ENCODE measurements at places on chromosomes 16 and 17.

- DNase-seq: no peak
Observed at GRCh38 chr17:42163113-42163512, 8.3 kb upstream of the RAB5C start.

GRCh38 chr16:64830653-64831052 lies 291.2 kb downstream of the CDH11 start:
- no peak for DNase-seq

DNA sequence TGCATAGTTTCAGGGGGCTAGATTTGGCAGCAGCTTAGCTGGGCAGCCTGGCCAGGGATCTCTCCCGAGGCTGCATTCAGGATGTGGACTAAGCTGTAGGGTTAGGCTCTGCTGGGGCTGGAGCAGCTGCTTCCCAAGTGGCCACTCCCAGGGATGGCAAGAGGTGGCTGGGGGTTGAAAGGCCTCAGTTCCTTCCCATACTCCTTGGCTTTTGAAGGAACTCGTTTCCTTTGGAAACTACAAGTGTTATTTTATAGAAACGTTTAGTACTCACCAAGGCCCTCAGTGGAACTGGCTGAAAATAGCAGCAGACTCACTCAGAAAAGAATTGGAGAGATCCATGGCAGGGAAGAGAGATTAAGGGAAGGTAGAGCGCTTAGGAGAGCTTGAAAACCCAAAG lies 76.4 kb downstream of the WWP2 start:
- DNase-seq: no peak

DNA sequence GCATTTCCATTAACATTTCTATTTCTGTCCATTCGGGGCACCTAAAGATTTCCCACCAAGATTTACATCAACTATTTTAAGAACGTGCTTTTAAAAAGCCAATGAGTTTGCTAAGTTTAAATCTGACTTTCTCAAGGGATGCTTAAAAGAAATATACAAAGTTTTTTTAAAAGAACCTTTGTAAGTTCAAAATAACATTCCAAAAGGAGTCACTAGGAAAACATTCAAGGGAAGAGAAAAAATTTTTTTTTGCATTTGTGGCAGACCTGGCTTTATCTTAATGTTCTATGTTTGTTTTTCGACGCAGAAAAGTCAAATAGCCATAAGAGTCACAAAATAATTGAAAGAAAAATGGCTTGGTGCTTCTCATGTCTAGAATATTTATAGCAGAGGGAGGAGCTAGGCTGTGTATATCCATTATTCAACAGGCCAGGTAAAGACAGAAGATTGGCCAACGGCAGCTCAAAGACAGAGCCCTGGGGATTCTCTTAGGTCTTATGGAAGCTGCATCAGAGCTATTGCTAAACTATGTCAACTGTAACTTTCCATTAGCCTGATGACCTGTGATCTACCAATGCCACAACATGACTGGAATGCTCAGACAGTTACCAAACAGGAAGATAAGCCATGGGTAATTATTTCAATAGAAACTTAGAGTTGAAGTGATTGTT lies 37.8 kb upstream of the MYOCD start:
- DNase-seq: no peak

- no peak for DNase-seq
Observed at GRCh38 chr16:81143921-81144471, 47.8 kb upstream of the GCSH start.

DNA sequence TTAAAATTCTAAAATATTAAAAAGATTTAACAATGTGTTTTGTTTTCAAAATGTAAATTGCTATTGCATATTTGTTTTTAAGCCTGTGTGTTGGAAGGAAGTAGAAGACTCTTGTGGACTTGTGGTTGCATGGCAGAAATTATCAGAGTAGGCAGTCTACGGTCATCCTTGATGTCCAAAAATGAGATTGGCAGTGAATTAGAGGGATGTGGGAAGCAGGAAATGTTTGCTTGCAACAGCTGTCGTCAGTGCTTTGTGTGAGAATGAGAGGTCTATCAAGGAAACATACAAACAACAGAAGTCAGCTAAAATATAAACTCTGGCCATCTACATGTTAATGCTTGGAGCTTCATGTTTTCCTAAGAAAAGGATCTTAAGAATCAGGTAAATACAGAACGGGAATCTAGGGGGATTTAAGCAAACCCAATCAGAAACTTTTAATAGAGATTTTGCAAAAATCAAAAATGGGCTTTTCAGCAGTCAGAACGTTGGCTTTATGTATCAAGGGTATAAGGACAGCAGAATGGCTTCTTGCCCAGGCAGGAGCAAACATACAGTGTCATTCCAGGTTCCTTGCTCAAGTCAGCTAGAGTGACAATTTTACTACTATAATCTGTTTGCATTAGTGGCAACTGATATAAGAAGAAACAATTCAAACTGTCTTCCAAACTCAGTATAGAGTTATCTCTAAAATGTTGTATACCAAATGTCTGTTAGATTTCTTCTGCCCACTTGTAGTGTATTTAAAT lies 196.7 kb downstream of the CYB561 start:
- DNase-seq: no peak

DNA sequence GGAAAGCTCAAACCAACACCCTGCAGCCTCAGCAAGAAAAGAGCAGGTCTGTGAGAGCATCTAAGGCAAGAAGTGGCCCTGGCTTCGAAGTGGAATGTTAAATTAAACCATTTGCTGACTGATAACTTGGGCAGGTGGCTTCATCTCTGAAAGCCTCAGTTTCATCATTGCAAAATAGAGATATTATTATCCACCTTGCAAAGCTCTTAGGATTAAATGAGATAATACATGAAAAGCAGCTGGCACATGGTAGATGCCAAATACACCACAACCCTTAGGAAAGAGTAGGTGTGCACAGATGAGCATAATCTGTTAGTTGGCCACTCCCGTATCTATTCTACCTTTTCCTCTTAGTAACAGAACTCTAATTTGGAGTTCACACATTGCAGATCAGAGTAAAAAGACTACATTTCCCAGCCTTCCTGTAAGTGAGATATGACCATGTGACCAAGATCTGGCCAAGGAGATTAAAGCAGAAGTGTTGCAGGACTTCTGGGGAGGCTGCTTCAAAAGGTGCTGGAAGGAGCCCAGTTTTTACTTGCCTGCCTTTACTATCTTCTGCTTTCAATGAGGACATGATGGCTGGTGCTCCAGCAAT lies 288.7 kb downstream of the SOX9 start:
- no peak for DNase-seq

GRCh38 chr16:16067127-16067526 lies 117.7 kb downstream of the ABCC1 start:
- DNase-seq: no peak

DNA sequence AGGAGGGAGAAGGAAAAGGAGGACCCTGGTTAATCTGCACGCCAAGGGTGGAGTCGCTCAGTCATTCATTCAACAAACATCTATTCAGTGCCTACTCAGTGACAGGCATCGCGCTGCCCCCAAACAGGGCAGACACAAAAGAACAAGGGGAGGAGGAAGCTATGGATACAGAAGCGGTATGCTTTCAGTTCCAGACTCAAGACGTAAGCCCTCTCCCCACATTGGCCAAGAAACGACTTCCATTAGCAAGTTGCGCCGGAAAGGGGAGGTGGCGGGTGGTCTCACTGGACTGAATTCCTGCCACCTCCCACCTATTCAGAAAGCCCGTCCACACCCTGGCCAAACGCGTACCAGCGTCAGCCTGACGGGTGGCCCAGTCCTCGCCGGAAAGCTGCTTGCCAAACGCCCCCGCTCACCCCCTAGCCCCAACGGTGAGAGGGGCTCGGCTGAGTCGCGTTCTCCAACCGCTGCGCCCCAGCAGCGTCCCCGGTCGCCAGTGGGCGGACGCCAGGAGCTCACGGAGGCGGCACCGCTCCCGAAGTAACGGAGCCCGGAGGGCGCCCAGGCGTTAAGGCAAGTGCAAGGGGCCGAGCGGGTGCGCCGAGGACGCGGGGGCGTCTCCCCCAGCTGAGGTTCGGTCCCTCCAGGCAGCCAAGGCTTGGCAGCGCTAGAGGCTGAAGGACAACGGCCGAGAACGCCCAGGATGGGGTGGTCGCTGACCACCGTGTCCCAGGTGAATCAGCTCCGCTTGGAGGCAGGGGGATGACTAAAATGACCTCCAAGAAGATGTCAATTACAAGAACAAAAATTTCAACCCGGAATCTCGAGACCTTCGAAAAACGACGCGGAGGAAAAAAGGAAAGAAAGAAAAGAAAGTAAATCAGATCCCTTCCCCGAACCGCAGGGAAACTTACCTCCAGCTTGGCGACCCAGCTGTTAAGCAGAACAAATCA lies 470.7 kb downstream of the SOX9 start:
- no peak for DNase-seq

DNA sequence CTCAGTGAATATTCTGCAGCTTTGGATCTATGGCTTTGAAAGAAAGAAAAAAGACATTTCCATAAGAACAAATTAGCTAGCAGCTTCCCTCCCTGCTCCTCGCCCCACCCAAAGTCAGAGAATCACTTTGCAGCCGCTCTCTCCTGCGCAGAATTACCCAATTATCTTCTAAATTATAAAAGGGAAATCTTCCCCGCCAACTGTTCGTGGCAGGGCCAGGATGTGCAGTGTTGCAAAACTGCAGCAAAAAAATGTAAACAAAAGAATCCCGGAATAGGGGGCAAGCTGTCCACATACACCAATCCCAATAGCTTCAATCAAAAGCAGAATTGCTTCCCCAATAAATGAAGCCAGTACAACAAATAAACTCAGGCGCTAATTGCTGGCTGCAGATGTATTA lies 510.6 kb downstream of the RBFOX1 start:
- no peak for DNase-seq

DNA sequence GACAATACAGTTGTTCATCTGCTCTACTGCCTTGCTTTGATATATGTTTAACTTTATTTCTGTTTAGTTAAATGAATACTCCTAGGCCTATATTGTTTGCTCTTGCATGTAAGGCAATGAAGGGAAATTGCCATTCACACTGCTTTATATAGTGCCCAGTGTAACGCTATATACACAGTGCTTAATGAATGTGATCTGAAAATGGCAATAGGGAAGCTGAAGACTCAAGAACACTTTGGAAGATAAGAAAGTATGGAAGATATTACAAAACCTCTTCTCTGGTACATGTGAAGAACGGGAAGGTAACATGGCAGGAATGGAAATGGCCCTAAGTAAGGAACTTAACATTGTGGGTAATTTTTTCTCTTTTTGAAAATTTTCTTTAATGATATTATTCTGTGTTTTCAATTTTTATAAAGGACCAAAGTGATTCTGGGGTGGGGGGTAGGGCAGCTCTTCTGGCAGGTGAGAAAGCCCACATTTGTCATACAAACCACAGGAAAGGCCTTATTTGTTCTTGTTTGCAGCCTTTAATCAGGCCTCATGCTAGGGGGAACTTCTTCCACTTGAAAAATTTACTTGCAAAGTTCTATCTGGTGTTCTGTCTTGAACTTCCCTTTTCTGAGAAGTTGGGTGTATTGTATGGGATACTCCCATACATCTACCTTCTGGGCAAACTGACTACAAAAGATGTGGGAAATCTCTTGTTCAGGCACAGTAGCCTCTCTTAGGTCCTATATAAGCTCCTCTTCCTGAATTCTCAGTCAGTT lies 100.8 kb upstream of the CORO6 start:
- no peak for DNase-seq

DNA sequence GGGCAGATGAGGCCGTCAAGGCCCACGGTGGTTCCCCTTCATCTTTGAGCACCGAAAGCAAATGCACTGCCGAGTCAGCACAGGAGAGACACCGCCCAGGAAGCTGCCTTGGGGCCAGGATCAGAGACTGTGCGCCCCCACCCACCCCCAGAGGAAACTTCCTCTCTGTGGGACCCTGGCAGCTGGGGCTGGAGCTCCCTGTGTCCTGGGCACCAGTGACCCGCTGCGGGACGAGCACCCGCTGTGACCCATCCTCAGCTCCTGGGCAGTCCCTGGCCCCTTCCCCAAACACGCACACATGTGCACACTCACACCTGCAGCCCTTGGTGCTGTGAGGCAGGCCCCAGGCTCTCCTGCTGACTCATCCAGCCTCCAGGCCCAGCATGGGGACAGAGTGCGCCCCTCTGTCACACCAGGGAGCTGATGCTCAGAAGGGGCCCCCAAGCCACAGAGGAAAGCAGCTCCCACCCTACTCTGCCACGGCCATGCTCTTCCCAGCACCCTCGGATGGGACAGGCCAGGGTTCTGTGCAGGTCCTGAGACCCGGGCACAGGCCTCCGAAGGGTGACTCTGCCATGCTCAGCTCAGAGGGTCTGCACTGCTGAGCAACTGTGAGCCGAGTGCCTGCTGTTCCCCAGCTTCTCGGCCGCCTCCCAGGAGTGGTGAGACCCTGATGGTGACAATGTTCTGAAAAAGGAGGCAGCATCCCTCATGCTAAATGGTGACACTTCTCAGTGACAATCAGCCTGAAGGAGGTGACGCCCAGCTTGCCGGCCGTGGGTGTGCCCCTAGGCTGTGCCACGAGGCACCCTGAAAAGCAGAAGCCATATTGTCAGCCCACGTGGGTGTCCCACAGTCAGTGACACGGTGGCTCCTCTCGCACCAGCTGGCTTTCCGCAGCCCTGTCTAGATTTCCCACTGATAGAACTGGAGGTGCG lies 3.6 kb downstream of the PIEZO1 start:
- no peak for DNase-seq

DNA sequence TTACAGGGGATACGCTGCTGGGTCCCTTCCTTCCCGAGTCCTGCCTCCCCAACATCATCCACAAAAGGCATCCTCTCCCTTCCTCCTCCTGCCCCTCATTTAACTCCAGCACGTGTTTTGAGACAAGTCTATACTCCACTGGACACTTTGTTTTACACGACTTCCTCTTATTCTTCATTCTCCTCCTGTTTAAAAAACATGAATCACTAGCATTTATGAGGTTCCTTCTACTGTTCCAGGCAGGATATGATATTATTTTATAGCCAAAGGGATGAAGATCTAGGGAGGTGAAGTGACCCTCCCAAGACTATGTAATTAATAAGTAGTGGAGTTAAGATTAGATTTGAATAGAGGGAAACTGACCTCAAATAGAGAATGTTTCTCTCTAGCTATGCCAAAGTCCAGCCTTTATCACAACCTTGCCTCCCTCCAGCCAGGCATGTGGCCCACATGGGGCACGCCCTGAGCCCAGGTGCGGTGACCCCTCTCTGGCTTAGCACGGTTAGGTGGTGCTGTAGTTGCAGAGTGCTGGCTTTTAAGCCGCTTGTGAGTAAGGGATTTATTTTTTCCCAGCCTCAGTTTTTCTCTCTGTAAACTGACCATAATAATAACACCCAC lies 1.3 kb upstream of the HSD17B2 start:
- DNase-seq: no peak

- no peak for DNase-seq
Observed at GRCh38 chr17:68850749-68851510, 104.3 kb downstream of the ABCA8 start.

All from testis (tissue), 5 donors.